Activated CD4-positive, CD25-positive, alpha-beta regulatory T cell treated with anti-CD3 and anti-CD28 coated beads, Interleukin-2, amount 50 U/mL, for 24 hours (primary cell): ENCODE measurements at places on chromosomes 3 and 15.

DNA sequence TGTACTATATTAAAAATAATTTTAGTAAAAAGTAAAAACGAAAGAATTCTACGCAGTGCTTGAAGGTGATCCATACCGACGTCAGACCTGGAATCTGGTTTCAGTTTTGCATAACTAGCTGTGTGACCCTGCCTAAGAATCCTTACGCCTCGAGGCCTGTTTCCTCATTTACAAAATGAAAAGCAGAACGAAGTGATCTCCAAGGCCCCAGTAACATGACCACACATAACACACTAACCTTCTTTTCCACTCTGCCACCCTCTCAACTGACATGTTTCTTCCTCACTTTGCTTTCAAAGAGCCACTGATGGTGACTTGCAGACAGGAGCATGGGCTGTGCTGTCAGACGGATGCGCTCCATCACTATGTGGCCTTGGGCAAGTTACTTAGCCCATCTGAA, 4.8 kb downstream of the MESD start:
- ATAC-seq = no peak

GRCh38 chr3:69250014-69250413, 127.6 kb upstream of the LMOD3 start:
- peak; percentile 96 for ATAC-seq

- no peak for ATAC-seq
Observed at GRCh38 chr3:139230391-139230790, 113.4 kb upstream of the MRPS22 start.

GRCh38 chr3:61568127-61568526, 6.8 kb downstream of the PTPRG start:
- ATAC-seq = no peak

DNA sequence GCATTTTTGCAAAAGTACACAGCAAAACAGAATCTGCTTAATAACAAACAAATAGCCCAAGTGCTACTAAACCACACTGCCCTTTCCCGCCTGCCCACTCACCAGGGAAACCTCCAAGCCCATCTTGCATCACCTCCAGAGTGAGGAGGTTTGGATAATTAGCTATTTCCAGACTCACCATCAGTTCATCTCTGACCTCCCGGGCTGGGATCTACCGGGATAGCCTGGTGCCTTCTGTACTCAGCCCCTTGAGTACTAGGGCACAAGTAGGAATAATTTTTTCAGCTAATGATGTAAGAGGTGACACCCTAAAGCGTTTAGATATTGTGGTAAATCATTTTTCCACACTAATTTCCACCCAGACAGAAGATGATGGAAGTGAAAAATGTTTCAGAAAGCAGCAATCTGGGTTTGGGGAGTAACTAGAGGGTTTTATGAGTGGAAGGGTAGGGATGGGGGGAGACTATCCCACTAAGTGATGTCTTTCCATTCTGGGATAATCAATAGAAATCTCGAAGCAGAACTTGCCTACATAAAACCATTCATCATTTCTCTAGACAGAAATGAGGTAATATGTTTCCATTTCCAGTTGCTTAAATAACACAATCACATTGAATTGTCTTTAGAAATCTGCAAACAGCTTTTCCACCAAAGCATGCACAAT, 40.9 kb downstream of the TAFA4 start:
- no peak for ATAC-seq

- no peak for ATAC-seq
Observed at GRCh38 chr3:66098436-66098835, 59.7 kb upstream of the MAGI1 start.

- no peak for ATAC-seq
Observed at GRCh38 chr3:99950921-99951320, 133.3 kb downstream of the CMSS1 start.

DNA sequence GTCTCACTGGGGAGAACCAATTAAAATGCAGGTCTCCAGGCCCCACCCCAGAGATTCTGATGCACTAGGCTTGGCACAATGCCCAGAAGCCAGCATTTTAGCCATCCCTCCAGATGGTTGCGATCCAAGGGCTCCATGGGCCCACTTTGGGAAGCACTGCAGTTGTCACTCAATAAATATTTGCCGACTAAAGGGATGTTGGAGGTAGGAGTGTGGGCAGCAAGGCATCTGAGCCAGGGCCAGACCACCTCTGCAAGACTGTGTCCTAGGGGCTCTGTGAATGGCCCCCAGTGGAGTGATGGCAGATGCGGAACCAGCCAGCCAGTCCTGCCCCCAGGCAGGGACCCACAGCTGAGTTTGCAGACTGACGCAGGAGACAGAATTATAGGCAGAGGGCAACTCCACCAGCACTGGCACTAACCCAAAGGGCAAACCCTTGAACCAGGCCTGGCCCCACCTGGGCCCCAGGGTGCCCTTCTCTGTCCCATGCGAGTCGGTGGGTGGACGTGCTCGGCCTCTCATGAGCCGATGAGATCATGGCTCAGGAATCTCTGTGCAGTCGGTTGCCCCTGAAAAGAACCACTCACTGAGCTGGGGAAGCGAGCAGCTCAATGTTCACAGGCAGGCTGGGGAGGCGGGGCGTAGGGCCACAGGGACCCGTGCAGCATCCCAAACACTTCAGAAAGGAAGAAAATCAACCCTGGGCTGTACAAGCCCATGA, 49.7 kb downstream of the SEMA5B start:
- no peak for ATAC-seq

GRCh38 chr3:108153451-108153981, 62.7 kb upstream of the CD47 start:
- no peak for ATAC-seq

GRCh38 chr3:195131176-195131575, 139.8 kb downstream of the XXYLT1 start:
- no peak for ATAC-seq

GRCh38 chr15:29701151-29701550, 121.1 kb downstream of the TJP1 start:
- ATAC-seq = no peak

DNA sequence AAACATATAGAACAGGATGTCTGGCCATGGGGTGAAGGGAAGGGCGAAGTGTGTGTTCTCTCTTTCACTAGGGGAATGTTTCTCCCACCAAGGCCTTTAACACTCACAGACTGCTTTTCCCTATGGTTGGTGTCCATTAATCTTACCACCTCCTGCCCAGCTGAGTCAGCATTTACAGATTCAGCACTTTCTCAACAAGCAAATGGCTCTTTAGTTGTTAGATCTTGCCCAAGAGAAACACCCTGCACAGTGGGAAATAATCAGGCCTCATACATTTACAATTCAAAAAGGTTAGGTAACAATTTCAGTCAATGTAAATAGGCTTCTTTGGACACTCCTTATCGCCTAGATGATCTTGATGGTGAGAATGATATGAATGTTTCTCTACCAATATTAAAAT, 418.2 kb downstream of the EPHA3 start:
- ATAC-seq = no peak

DNA sequence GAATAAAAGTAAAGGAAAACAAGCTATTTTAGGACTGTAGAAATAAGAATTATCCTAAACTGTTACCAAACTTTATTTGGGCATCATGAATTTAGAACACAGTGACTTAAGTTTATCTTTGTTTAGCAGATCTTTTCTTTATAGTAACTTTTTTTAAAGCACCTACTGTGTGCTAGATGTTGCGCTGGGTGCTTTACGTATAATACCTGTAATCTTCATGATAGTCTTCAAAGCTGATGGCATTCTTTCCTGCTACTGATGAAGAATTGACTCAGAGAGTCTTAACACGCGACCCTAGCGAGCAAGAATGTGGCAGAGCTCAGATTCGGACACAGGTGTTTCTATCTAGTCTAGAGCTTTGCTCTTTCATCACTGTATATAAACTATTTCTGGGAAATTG, 53.9 kb downstream of the CHD2 start:
- ATAC-seq = no peak

DNA sequence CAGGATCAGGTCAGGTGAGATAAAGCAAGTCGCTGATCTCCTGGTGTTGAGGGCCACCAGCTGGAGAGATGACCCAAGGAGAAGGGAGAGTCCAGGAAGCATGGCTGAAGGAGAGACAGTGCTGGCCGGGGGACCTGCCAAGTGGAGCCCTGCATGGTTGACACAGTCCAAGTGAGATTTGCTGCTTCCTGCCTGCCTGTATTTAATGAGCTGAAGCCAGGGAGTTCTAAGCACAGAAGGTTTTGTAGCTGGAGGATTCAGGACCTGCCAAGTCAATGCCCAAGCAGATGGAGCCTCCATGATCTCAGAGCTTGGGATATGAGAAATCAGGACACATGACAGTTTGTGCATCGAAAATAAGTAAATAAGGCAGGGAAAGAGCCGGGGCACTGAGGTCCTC, 125.6 kb downstream of the SRGAP3 start:
- no peak for ATAC-seq

- ATAC-seq = no peak
Observed at GRCh38 chr15:92947071-92947730, 47.1 kb downstream of the CHD2 start.

DNA sequence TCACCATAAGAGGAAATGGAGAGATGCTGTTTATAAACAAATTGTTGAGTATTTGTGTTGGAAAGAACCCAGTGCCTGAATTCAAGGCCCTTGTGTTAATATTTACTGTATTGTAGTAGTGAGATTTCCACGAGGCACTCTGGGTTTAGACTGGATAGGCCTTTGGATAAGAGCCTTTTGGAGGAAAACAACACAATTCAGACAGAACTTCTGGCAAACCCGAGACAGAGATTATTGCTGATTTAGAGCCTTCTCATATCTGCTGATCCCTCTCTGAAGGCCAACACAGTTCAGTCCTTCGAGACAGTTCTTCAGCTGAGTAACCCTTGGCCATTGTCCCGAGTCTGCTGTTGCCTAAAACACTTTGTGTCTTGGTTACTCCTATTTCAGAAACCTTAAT, 55.7 kb downstream of the LMCD1 start:
- ATAC-seq = no peak

- ATAC-seq = no peak
Observed at GRCh38 chr3:12454816-12455121, 29.5 kb upstream of the TSEN2 start.

- ATAC-seq = no peak
Observed at GRCh38 chr15:74133694-74134386, 3.5 kb downstream of the ISLR2 start.

DNA sequence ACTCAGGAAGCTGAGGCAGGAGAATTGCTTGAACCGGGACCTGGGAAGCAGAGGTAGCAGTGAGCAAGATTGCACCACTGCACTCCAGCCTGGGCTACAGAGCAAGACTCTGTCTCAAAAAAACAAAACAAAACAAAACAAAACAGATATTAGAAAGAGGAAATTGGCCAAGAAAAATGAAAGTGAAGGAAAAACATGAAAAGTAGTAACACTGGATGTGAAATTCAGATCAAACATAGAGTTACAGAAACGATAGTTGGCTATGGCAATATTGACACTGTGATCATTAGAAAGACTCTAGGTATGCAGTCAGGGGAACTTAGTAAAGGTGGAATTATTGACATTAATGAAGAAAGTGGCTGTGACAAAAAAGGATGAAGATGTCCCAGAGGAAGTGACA, 13.2 kb upstream of the TIPARP start:
- ATAC-seq = no peak
